Spinal cord (tissue), 10 donors: ENCODE measurements at places on chromosomes 2 and 18. TPM values are rescaled to one million over a fixed set of nuclear protein-coding genes. Genes with fewer than 3 reads are reported as not detected.

EEF1B2 gene
- total RNA-seq, result 508 TPM

DSG2 gene
- total RNA-seq, result 12.2 TPM

TTLL4 gene
- total RNA-seq, result 29.8 TPM

C1QL2 gene
- total RNA-seq, result 0.11 TPM

CD207 gene
- not detected for total RNA-seq

SKA1 gene
- 4.8 TPM for total RNA-seq

AMMECR1L gene
- 13.0 TPM for total RNA-seq

GDF7 gene
- 1.1 TPM for total RNA-seq

OXER1 gene
- 1.1 TPM for total RNA-seq

CLEC4F gene
- total RNA-seq, result not detected

ARHGEF33 gene
- total RNA-seq, result 4.7 TPM

ADCY3 gene
- total RNA-seq, result 40.4 TPM

DNA sequence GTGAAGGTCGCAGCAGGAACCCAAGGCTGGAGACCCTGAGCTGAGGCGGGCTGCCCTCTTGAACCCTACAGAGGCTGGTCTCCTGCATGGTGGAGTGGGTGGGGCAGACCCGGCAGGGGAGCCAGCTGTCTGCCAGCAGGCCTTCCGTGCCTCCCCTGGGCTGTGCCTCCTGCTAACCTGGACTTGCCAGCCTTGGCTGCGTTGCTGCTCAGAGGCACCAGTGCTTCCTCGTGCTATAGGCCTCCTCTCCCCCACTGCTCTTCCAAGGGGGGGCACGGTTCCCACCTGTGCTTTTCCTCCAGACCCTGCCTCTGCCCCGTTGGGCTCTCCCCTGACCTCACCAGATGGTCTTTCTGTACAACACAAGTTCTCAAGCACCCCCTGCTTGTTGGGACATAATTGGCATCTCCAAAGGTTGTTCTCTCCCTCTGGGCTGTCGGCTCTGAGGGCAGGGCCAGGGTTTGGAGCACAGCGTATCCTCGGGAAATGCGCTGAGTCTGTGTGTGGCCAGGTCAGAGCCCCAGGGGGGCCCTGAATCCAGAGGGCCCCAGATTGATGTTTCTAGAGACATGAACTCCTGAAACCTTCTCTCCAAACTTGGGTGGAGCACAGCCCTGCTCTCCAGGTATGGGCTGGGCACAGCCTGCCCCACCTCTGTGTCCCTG is 6.7 kb downstream of the ARHGEF4 start:
- H3K4me1 ChIP-seq, result peaks cover 76% of the 10 kb centered on the region
- no peak for DNase-seq
- peaks cover 28% of the 10 kb centered on the region for H3K36me3 ChIP-seq
- no peaks in the 10 kb centered on the region for H3K27me3 ChIP-seq
- no peak overlapping the region for H3K4me3 ChIP-seq
- H3K27ac ChIP-seq, result peak overlapping the region; percentile 27

- H3K4me1 ChIP-seq, result peaks cover 4% of the 10 kb centered on the region
- no peak for DNase-seq
- no peaks in the 10 kb centered on the region for H3K27me3 ChIP-seq
- H3K4me3 ChIP-seq, result no peak overlapping the region
- H3K27ac ChIP-seq, result no peak overlapping the region
Observed at GRCh38 chr2:12087671-12088380, 341.4 kb downstream of the LPIN1 start.

DNA sequence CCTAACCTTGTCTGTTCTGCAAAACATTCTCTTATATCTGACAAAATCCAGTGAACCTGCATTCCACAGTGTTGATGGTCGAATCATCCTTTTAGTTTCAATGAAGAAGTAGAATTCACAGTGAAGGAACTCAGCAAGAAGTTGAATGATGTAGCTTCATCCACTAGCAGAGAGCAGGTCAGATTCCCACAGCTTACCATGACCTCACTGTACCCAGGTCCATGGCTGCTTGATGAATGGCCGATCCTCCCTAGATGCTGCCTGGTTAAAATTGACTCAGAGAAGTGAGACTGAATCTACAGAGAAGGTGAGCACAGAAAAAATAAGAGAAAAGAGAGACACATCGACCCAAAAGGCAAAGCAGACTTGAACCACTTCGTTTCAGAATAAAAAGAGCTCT is 906.0 kb upstream of the CHAC2 start:
- no peaks in the 10 kb centered on the region for H3K27me3 ChIP-seq
- no peak for DNase-seq
- no peak overlapping the region for H3K4me3 ChIP-seq
- H3K27ac ChIP-seq, result no peak overlapping the region

DNA sequence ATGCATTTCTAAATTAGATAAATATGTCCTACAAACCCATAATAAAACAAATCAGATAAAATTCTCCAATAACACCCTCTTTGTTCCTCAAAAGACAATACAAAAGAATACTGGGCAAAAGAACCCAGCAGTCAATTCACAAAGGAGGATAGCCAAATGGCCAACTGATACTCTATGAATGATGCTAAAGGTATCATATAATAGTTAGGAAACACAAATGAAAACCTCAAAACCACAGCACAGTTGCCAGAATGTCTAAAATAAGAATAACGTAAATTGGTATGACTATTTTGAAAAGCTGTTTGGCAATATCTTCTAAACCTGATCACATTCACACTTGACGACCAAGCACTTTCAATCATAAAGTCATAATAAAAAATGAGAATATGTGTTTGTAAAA is 315.4 kb downstream of the CDH7 start:
- H3K36me3 ChIP-seq, result no peaks in the 10 kb centered on the region
- no peak overlapping the region for H3K27ac ChIP-seq
- no peak for DNase-seq
- no peak overlapping the region for H3K4me3 ChIP-seq
- no peaks in the 10 kb centered on the region for H3K27me3 ChIP-seq

DNA sequence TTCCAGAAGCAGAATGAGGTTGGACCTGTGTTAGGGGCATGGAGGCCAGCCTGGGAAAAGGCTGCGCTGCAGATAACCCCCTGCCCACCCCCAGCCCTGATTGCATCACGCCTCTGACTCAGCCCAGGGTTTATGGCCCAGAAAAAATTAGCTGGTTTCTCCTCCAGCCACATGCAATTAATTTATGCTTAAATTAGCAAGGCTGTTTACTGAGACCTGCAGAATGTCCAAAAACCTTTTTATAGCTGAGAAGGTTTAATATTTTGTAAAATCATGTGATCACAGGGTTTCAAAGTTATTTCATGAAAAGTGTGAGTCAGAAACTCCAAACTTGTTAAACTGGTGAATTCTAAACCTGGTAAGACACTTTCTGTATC is 123.1 kb upstream of the HDAC4 start:
- H3K36me3 ChIP-seq, result no peaks in the 10 kb centered on the region
- H3K27me3 ChIP-seq, result no peaks in the 10 kb centered on the region
- no peak overlapping the region for H3K27ac ChIP-seq
- H3K4me1 ChIP-seq, result peaks cover 25% of the 10 kb centered on the region
- no peak overlapping the region for H3K4me3 ChIP-seq

DNA sequence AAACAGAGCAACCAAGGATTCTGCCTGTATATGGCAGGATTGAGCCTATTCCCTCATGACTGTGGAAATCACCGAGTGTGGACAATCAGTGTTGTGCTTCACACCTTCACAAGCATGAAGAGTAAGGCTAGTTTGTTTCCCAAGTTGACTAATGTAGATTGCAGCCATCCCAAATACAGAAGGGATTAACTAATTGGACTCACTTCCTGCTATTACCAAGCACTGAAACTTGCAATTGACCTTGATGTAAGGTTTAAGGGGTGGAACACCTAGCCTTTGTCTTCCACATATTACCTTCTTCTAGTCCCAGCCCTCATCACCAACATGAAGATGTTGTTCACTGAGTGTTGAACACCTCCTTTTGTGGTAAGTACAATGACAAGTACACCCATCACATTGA is 120.9 kb upstream of the RND3 start:
- no peak overlapping the region for H3K4me3 ChIP-seq
- H3K27me3 ChIP-seq, result no peaks in the 10 kb centered on the region
- no peak for DNase-seq
- H3K27ac ChIP-seq, result no peak overlapping the region

- no peaks in the 10 kb centered on the region for H3K27me3 ChIP-seq
- no peak overlapping the region for H3K27ac ChIP-seq
- DNase-seq, result no peak
Observed at GRCh38 chr18:79714531-79715240, 35.1 kb downstream of the CTDP1 start.

- H3K4me1 ChIP-seq, result no peaks in the 10 kb centered on the region
- H3K4me3 ChIP-seq, result no peak overlapping the region
- H3K27me3 ChIP-seq, result no peaks in the 10 kb centered on the region
- H3K36me3 ChIP-seq, result no peaks in the 10 kb centered on the region
- DNase-seq, result no peak
Observed at GRCh38 chr18:8049147-8049546, 482.0 kb downstream of the PTPRM start.

DNA sequence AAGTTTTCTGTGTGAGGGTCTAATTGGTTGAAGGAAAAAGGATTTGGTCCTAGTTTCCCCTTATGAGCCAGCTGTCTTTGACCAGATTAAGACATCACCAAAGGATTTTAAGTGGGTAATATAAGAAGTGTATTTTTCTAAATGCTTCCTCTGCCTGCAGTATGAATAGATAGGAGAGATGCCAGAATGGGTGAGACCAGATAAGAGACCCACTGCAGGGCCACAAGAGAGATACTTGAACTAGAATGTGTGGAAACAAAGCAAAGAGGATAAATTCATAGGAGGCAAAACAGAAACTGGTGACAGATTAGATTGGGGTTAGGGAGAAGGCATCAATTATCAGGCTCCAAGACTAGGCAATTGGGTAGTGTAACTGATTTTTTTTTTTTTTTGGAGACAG is 1.1 kb upstream of the HDHD2 start:
- H3K36me3 ChIP-seq, result peaks cover 3% of the 10 kb centered on the region
- H3K4me3 ChIP-seq, result no peak overlapping the region
- DNase-seq, result no peak
- peaks cover 9% of the 10 kb centered on the region for H3K4me1 ChIP-seq

DNA sequence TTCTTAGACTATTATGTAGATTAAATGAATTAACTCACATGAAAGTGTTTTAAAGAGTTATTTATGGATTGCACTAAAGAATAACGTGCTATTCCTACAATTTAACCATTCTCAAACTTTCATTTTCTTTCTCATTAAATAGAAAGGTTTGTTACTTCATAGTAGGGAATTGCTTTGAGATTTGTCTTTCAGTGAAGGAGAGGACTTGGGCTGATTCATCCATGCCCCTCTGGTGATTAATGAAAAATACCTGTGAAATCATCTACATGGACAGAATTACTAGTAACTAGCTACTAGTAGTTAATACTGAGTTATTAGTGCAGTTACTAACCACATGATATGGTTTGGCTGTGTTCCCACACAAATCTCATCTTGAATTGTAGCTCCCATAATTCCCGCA is 275.8 kb upstream of the CDH20 start:
- H3K4me3 ChIP-seq, result no peak overlapping the region
- H3K27ac ChIP-seq, result no peak overlapping the region
- no peaks in the 10 kb centered on the region for H3K36me3 ChIP-seq
- H3K27me3 ChIP-seq, result no peaks in the 10 kb centered on the region
- H3K4me1 ChIP-seq, result no peaks in the 10 kb centered on the region
